ENCODE measurements at places on chromosomes 16 and 17. TPM values are rescaled to one million over a fixed set of nuclear protein-coding genes. Genes with fewer than 3 reads are reported as not detected.

Gene CCL1
- polyA plus RNA-seq: not detected

Gene LGALS9
- 25.5 TPM for polyA plus RNA-seq

Gene TPSD1
- 0.83 TPM for polyA plus RNA-seq

Gene DBNDD1
- polyA plus RNA-seq: 17.9 TPM

Gene TP53TG3C
- polyA plus RNA-seq: 0.28 TPM

Gene CACNG5
- not detected for polyA plus RNA-seq

Gene CFAP119
- polyA plus RNA-seq: 3.5 TPM

Gene GCGR
- 0.11 TPM for polyA plus RNA-seq

Gene ODAD4
- 0.31 TPM for polyA plus RNA-seq
